ENCODE measurements at places on chromosomes 6 and 20.
A peak's percentile ranks its signal among the peaks of the same experiment; 100 is the strongest.

DNA sequence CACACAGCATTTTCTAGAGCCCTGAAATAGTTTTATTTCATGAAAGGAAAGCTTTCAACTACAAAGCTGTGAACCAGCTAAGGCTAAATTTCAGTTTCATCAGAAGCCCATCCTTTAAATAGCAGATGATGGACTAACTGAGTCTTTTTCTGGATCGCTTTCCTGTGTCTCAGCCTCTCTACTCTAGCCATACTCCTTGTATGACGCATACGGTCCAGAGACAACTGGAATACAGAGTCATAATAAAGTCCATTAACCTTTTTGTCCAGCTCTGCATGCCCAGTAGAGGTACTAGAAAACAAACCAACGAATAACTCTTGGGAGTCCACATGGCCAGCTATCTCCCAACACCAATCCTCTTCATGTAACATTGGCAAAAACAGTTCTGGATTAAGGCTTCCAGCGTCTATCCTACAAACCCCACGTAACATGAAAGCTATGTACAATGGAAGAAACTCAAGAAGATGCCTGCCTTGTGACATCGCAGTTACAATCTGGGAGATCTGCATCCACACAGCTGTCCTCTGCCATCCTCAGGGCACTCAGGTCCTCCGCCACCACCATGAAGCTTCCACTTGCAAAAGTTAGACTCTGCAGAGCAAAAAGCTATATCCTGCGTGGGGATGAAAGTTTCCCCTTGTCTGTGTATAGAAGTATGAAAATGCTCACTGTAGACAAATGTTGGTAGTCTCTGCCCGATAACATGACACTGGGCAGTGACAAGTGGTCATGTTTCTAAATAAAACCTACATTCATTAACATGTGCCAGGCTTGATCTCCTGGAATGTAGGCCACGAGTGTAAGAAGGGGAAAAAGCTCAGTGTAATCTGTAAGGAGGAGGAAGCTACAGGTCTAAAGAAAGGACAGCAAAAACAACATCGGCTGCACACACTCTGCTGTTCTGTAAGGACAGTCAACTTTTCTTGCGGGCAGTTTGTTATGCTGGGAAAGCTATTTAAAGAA is 360.4 kb downstream of the ESR1 start:
- DNase-seq: no peak

- no peak for DNase-seq
Observed at GRCh38 chr6:92231171-92231701, 1188.1 kb downstream of the EPHA7 start.

- no peak for DNase-seq
Observed at GRCh38 chr20:36377348-36378326, 71.5 kb downstream of the DLGAP4 start.

DNA sequence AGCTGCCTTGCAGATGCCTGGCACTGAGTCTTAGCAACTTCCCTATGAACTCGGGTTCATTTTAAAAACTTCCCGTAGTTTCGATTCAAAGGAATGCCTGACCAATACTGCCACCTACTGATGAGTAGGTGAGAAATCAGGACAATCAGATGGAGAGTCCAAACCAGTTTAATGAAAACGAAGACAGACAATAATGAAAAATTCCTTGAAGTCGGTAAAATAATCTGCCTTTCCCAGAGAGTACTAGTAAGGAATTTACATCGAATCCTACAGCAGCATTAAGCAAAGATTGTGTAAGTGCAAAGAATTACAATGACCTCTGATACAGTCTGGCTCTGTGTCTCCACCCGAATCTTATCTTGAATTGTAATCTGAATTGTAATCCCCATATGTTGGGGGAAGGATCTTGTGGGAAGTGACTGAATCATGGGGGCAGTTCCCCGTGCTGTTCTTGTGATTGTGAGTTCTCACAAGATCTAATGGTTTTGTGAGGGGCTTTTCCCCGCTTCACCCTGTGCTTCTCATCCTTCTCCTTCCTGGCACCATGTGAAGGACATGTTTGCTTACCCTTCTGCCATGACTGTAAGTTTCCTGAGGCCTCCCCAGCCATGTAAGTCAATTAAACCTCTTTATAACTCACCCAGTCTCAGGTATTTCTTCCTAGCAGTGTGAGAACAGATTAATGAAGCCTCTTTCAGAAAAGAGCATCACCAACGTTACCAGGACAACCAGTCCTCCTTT is 134.4 kb downstream of the ARHGAP18 start:
- DNase-seq: no peak

GRCh38 chr20:23225407-23226060 is 125.1 kb upstream of the NXT1 start:
- DNase-seq: no peak

- no peak for DNase-seq
Observed at GRCh38 chr20:9301129-9302090, 213.0 kb upstream of the LAMP5 start.

DNA sequence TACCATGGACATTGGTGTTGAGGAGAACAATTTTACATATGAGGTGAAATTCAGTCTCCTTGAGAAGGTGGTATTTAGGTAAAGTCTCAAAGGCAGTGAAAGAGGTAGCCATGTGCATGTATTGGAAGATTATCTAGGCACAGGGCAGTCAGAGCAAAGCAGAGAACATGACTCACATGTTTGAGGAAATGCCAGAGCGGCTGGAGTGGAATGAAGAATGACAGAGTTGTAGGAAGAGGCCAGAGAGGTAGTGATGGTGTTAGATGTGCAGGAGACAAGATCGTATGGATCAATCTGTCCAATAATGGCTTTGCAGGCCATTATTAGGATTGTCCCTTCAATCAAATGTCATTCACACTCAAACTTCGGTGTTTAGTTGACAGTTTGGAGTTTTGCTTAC is 449.4 kb upstream of the PTCHD4 start:
- no peak for DNase-seq

- DNase-seq: no peak
Observed at GRCh38 chr20:57476084-57476526, 48.8 kb downstream of the CTCFL start.

DNA sequence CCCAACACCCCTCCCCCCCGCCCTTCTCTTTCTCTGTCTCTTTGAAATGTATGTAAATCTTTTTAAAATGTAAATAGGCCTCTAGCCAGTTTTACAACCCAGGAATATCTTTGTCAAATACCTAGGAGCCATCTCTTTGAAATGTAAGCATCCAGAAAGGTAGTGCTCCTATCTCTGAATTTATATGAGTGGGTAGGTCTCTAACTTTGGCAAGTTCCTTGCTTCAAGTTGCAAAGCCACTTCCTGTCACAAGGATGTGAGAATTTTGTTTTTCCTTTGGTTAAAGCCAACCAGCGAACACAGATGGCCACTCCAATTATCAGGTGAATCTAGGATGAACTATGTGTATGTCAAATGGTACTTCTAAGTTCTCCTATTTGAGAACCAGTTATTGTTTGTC is 6.2 kb upstream of the DEFB132 start:
- DNase-seq: no peak

GRCh38 chr20:16821211-16822089 is 73.3 kb downstream of the OTOR start:
- peak; percentile 26 for DNase-seq

GRCh38 chr6:85392379-85392778 is 57.5 kb upstream of the NT5E start:
- no peak for DNase-seq

GRCh38 chr6:41039060-41039998 is at the start of gene UNC5CL:
TSS of gene UNC5CL (minus strand) at chr6:41039221. CDS start at chr6:41035074, 4,147 bp downstream.
- DNase-seq: peak; percentile 76

GRCh38 chr20:32363492-32363891 is 5.4 kb downstream of the ASXL1 start:
- no peak for DNase-seq

- DNase-seq: no peak
Observed at GRCh38 chr20:13396826-13397225, 175.8 kb downstream of the ISM1 start.
